IPS DF 6.9 (cell line): ENCODE measurements at places on chromosomes 4 and X.

- no peak for DNase-seq
Measured at GRCh38 chr4:1493540-1494287, 87.5 kb upstream of the NKX1-1 start.

GRCh38 chr4:89899152-89899551 is 4.5 kb downstream of the MMRN1 start:
- no peak for DNase-seq

GRCh38 chr4:122163301-122163700 is 11.2 kb downstream of the BLTP1 start:
- no peak for DNase-seq

GRCh38 chr4:87260477-87260876 is 40.1 kb upstream of the KLHL8 start:
- no peak for DNase-seq

DNA sequence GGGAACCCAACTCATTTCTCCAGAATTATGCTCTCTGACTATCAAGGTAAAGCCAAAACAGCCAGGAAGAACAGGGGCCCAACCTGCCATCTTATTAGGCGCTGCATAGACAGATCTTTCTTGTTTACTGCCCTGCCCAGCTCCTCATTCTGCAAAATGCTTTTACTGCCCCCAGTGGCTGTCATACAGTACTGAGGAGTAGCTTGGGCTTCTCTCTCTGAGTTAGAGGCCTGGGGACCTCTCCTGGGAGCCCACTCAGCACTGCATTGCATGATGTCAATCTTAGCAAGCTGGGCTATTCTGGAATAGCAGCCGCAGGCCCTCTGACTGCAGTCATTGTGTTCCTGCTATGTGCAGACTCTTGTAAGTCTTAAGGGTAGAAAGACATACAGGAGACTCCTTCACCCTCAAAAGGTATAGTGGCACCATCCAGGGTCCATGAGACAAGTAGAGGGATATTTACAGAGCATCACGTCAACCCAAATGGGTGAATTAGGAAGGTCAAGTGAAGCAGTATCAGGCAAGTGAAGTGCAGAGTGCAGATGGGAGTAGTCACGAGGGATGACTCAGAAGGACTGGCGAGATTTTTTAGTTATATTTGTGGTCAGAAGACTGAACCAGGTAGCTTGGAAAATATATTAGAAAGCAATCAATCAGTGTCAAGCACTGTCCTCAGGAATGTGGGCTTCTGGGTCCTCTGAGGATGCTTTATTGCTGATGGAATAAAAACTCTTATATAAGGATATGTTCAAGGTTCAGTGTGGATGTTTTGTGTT is 294.1 kb upstream of the SFRP2 start:
- DNase-seq: peak; percentile 35

- no peak for DNase-seq
Measured at GRCh38 chr4:165398570-165398969, 19.8 kb downstream of the CPE start.
